T1000 (cell line): ENCODE measurements at places on chromosomes 1 and 21.

GRCh38 chr21:41610042-41610839 lies 102.3 kb upstream of the TMPRSS2 start:
- no peak for DNase-seq

- DNase-seq: no peak
These were observed 32.2 kb upstream of the CD1D start for GRCh38 chr1:158148468-158148867.

GRCh38 chr1:3283849-3284248 lies 170.6 kb upstream of the ARHGEF16 start:
- DNase-seq: no peak

DNA sequence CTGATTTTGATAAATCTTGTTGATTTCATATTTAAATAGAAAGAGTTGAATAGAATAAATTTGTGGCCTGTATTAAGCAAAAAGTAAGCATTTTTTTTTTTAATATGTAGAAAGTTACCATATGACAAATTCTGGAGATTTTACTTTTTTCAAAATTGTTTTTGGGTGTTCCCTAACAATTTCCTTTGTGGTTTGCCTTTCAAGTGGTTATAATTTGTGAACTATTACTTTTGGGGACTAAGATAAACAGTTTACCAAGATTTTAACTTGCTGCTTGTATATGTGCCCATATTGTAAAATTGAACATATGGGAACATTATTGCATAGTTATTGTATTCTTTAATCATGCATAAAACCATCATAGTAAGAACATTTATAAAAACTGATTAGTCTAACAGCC lies 34.6 kb downstream of the SLC30A7 start:
- DNase-seq: no peak

GRCh38 chr1:165239873-165240272 lies 116.6 kb downstream of the LMX1A start:
- DNase-seq: no peak

GRCh38 chr21:15730484-15731242 lies 881 bp downstream of the USP25 start:
- no peak for DNase-seq

DNA sequence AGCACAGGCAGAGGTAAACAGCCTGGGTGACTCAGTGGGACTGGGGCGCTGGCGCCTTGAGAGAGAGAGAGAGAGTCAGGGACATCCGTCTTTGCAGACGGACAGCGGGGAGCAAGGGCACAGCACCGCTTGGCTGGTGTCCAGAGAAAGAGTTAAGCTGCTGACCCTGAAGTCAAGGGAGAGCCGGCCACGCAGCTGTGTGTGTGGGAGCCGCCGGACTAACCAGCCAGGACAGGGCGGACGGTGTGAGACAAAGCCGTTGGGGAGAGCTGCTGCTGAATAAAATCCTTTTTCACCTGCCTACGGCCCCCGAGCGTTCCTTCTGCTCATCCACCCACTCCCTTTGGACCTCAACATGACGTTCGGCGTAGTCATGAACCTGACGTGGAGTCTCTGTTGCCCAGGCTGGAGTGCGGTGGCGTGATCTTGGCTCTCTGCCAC lies 14.5 kb downstream of the CFAP74 start:
- DNase-seq: no peak

- no peak for DNase-seq
These were observed 21.0 kb upstream of the TMEM39B start for GRCh38 chr1:32051706-32052105.

- no peak for DNase-seq
These were observed 48.0 kb upstream of the SLC19A1 start for GRCh38 chr21:45590246-45590725.

DNA sequence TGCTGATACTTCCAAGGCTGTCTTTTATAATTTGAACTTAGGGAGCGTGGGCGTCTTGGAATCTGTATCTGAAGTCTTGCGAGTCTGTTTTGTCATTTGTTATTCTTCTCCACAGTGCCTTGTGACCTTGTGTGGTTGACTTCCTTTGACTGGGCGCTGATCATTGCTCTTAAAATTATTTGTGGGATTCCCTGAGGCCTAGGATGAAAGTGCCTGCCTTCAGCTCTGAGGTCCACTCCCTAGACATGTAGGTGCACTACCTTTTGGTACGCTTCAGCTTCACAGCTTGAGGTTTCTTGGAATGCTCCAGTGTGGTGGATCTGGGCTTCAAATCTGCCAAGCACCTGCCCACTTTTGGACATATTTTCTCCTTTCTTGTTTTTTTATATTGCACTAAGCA lies 50.2 kb upstream of the IGSF5 start:
- DNase-seq: no peak

GRCh38 chr1:42779725-42780124 lies 5.1 kb upstream of the TMEM269 start:
- no peak for DNase-seq

DNA sequence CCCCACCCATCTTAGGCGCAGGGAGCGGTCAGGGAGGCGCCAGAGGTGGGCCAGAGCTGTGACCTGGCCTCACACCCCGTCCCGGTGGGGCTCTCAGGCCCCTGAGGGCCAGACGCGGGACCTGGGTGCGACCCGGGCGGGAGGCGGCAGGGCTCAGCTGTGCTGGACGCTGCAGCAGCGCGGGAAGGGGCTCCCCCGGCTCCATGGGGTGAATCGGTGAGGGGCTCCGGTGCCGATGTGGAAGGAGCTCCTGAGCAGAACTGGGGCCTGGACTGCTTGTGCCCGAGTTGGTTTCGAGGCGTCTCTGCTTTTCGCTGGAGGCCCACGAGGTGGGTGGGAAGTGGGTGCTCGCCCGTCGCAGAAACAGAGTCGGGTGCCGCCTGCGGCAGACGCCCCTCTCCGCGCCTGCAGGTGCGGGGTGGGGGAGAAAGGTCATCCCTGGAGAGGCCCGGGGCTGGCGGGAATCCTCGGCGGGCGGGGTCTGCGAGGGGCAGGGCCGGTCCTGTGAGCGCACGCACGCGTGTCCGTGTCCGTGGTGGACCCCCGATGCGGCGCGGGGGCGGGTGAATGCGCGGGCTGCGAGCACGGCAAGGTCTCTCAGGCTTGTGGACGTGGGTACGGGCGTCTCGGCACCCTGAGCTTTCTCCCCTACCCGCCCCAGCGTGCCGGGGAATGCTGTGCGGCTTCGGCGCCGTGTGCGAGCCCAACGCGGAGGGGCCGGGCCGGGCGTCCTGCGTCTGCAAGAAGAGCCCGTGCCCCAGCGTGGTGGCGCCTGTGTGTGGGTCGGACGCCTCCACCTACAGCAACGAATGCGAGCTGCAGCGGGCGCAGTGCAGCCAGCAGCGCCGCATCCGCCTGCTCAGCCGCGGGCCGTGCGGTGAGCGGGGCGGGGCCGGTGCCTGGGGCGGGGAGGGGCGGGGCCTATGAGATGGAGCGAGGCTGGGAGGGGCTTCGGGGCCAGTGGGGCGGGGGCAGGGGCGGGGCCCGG lies 20.4 kb downstream of the AGRN start:
- peak; percentile 79 for DNase-seq

- no peak for DNase-seq
These were observed 216.3 kb upstream of the ADGRL2 start for GRCh38 chr1:81584398-81584797.

DNA sequence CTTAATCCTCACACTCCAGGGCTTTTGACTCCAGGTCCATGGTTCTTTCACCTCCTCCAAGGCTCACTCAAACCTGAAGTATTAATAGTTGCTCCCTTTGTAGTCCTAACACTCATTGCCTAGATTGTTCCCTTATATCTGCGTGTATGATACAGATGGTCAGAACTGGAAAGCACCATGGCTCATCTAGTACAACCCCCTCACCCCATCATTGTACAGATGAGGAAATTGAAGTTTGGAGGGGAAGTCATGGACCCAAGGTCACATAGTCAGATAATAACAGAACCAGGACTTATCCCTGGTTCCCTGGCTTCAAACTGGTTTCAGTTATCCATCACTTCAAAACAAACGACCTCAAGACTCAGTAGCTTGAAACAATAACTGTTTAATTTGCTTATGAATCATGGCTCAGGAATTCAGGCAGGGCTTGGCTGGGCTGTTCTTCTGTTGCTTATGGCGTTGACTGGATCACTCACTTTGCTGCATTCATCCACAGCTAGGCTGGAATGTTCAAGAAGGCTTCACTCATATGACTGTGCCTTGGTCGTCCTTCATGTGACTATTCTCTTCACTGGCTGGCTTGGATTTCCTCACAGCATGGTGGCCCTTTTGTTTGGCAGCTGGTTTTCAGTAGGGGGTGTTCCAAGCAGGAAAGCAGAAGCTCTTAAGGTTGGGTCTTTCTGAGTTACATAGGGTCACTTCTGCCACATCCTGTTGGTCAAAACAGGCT lies 5.0 kb downstream of the NOS1AP start:
- DNase-seq: no peak

DNA sequence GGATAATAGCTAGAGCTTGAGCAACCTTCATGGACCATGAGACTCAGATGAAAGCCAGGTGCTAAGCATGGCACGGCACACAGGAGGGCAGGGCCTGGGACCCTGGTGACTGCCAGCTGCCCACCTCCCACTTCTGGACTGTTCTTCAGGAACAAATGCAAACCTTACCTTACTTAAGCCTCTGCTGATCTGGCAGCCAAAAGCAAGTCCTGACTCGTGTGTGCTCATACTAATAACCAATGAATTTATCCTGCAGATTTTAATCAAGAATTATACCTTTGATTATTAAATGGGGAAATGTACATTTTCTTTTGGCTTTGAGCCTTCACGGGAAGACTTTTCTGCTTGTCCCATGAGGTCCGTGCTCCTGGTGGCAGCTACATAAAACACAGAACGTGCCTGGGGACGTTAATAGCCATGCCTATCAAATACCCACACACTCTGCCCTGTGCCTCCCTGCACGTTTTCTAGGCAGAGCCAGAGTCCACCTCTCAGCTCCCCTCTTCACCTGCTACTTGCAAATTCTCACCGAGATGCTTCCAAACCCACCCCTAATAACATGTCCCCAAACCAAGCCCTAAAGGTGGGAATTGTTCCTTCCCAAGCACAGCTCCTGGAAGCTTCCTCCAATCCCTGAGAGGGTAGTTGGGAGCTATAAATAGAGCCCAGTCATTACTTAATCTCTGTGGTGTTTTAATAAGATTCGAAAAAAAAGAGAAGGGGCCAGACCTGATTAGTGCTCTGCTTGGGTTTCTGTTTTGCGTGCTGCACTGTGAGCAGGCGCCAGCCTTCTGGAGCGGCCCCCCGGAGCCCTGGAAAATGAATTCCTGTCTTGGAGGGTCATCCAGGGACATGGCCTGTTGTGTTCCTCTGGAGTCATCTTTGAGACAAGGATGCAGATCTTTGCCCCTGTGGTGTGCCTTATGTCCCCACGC lies 33.5 kb downstream of the SLC1A7 start:
- no peak for DNase-seq

DNA sequence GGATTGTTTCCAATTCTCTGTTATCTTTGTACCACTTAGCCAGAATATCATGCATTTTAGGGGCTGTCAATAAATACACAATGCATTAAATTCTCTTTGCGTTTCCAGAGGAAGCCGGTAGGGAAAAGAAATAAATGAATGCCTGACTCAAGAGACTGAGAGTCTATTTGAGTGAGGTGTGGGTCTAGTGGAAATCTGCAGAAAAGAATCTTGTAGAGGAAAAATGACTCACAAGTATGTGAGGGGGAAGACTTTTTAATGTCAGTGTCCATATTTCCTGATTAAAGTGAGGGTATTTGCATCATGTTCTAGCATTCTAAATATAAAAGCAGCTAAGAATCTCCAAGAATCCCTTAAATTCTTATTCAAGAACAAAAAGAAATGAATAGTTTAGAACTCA lies 271.1 kb downstream of the PTPRC start:
- DNase-seq: no peak

- no peak for DNase-seq
These were observed at the start of gene CD1D for GRCh38 chr1:158180741-158181576. CD1D (plus strand) TSS chr1:158180895; CDS start chr1:158181102, 207 bp downstream.

- no peak for DNase-seq
These were observed 20.9 kb downstream of the UMODL1 start for GRCh38 chr21:42091899-42092508.

GRCh38 chr1:230074762-230075161 lies 7.7 kb downstream of the GALNT2 start:
- DNase-seq: no peak

DNA sequence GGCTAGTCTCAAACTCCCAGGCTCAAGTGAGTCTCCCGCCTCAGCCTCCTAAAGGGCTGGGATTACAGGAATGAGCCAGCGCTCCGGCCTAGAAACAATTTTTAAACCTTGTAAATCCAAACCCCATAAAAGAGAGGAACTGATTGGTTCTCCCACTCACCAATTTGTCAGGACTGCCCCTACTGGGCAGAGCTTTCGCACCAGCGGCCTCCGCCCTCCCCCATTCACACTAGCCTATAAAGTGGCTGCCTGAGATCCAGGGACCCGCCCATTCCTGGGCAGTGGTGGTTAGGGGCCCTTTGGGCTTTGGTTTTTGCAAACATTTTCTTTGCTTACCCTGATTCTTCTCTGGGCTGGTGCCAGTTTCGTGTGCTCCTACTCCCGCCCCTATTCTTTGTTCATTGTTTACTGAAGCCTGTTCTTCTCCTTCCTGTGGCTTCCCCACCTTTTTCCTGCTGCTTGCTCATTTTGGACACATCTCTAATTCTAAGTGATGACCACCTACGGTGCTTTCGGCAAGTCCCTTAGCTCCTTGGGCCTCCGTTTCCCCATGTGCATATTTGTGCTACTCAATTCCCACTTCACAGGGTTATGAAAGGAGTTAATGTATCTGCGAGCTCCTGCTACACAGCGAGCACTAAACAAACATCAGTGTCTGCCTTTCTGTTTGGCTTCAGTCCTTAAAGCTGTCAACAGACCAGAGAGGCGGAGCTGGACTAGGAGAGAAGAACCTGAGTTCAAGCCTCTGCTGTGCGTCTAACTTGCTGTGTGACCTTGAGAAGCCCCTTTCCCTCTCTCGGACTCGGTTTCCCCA lies 39.8 kb upstream of the CLIC4 start:
- peak; percentile 89 for DNase-seq

DNA sequence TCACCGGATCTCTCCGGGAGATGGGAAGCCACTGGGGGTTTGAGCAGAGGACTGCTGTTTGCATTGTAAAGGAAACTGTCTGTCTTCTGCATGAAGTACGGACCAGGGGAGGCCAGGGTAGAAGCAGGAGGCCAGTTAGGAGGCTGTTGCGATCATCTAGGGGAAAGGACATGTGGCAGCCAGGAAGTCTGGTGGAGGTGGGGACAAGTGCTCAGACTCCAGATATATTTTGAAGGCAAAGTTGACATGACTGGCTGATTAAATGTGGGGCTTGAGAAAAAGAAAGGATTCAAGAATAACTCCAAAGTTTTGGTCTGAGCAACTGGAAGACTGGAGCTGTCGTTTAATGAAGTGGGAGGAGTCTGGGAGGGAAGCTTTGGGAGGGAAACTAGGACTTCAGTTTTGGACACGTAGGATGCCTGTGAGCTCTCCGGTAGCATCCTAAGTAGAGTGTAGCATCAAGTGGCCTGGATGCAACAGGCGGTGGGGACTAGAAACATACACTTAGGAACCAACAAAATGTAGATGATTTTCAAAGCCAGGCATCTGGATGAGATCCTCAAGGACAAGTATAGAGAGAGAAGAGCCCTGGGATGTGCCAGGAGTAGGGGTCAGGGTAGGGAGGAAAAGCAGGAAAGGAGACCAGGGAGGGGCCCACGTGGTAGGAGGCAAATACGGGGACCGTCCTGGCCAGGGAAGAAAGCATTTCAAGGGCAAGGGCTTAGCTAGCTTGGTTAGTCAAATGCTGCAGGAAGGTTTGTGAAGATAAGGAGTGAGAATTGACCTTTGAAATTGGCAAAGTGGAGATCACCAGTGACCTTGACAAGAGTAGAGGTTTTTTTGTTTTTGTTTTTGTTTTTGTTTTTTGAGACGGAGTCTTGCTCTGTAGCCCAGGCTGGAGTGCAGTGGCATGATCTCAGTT lies 3.7 kb upstream of the C1orf210 start:
- no peak for DNase-seq
